ENCODE measurements at places on chromosomes 3 and 15.
A peak's percentile ranks its signal among the peaks of the same experiment; 100 is the strongest.

- no peak for DNase-seq
These were observed 524.4 kb downstream of the NSUN3 start for GRCh38 chr3:94587291-94587690.

- DNase-seq, result no peak
These were observed 541.2 kb downstream of the RBMS3 start for GRCh38 chr3:29822071-29822470.

- DNase-seq, result no peak
These were observed 77.1 kb downstream of the PDZRN3 start for GRCh38 chr3:73547427-73548248.

- no peak for DNase-seq
These were observed 895.0 kb downstream of the TBL1XR1 start for GRCh38 chr3:176302271-176302670.

DNA sequence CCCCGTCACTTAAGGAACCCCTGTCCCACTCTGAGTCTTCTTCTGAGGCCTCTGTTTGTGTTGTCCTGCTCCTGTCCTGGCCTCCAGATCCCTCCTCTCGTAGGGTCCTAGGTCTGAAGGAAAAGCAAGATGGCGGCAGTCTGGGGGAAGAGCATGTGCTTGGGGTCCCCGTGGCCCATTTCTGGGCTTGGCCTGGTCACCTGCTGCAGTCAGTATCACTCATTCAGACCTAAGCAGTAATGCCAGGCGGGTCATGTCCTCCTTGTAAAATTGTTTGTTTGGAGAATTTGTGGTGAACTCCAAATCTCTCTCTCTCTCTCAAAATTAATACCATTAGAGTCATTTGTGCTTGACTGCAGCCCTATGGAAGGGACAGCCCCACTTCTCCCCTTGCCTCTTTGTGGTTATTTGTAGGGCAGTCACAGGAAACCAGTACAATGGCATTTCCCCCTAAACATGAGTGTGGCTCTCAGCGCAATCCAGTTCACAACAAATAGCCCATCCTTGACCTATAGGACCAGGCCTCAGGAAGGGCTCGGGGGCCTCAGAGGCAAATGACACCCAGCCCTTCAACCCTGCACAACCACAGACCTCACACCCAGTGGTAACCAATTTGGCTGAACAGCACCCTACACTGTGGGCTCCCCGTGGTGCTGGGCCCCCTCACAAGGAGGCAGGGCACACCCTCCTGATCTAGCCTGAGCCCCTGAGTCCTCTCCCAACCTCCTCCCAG, 173.5 kb downstream of the OR4M2 start:
- no peak for DNase-seq

GRCh38 chr3:41502023-41502422, 302.7 kb downstream of the CTNNB1 start:
- no peak for DNase-seq

GRCh38 chr15:71219645-71220044, 104.4 kb downstream of the THSD4 start:
- no peak for DNase-seq

- DNase-seq, result peak; percentile 70
These were observed 604 bp downstream of the LTK start for GRCh38 chr15:41512940-41513505.

GRCh38 chr15:68843425-68844311, 23.0 kb upstream of the ANP32A start:
- peak; percentile 69 for DNase-seq

DNA sequence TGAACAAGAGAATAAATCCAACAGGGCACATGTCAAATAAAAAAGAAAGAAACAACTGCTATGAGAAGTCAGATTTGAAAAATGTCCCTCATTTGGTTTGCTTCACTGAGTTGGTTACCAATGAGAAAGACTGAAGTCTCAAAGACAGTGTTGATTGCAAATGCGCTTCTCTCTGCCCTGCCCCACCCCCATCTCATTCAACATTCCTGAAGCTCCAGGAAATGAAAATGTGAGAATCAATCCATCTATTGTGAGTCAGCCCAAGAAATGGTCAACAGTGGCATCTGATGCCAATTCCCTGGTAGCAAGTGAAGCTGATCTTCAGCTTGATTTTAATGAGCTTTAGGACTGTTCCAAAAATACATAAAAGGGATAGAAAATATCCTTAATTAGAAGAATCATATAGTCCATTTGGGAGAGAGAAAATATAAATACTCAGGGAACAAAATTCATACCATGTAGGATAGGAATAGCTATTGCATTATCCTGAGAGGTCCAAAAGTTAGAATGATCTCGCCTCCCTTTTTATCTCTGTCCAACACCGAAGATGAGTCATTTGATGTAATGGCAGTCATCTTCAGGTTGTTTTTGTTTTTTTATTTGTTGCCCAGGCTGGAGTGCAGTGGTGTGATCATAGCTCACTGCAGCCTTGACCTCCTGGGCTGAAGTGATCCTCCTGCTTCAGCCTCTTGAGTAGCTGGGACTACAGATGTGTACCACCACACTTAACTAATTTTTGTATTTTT, 200.3 kb upstream of the UMPS start:
- DNase-seq, result no peak

- no peak for DNase-seq
These were observed 295.6 kb downstream of the LRTM1 start for GRCh38 chr3:54632326-54632665.

- DNase-seq, result peak; percentile 26
These were observed 42.0 kb upstream of the ATP2B2 start for GRCh38 chr3:10547413-10547812.

DNA sequence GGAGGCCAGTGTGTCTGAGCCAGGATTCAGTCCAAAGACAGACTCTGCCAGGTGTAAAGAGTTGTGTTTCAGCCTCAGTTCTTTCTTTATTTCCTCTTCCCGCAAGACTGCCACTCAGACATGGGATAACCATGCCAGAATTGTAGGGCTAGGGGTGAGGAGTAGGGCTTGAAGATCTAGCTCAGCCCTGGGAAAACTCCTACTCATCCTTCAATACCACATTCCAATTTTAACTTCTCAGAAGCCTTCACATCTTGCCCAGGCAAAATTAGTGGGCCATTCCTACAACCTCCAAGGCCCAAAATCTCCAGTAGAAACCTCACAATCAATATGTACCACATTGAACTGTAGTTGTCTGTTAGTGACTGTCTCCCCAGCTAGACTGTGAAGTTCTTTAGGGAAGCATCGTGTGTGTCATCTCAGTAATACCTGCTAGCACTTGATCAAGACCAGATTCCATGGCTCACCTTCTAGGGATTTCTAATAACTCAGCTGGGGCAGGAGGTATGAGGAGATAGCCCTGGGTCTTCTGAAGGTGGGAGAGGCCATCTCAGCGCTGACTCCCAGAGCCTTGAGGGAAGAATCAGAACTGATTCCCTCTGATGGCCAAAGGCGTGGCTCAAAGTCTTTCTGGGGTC, 19.7 kb downstream of the HRH1 start:
- no peak for DNase-seq

DNA sequence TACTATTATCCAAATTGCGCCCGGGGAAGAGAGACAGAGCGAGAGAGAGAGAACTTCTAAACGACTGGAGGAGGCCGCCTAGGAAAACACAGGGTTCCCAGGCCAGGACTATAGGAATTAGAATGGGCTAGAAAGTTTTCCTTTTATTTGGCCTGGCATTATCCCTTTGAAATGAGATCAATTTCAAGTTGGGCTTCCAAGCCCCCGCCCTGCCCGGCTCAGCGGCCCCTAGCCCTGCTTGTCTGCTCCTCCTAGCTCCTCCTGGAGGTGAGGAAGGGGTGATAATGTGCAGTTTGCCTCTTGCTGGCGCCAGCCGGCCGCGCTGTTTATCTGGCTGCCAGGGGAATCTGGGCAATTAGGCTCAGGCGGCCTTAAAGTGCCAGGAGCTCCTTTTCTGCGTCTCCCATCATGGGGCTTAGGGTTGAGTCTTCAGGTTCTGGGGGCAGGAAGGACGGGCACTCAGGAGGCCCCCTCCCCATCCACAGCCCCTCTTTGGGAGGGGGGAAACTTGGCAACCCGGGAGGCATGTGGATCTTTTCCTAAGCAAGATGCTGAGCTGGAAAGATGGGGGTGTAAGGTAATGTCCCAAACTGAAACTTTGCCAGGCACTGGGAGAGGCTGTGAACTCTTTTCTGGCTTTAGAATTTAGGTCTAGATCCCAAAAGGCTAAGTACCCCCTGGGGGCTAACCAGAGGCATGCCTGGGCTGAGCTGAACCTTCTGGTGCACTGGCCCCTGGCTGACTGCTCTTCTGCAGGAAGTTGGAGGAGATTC, 5.5 kb downstream of the SMAD6 start:
- DNase-seq, result no peak

DNA sequence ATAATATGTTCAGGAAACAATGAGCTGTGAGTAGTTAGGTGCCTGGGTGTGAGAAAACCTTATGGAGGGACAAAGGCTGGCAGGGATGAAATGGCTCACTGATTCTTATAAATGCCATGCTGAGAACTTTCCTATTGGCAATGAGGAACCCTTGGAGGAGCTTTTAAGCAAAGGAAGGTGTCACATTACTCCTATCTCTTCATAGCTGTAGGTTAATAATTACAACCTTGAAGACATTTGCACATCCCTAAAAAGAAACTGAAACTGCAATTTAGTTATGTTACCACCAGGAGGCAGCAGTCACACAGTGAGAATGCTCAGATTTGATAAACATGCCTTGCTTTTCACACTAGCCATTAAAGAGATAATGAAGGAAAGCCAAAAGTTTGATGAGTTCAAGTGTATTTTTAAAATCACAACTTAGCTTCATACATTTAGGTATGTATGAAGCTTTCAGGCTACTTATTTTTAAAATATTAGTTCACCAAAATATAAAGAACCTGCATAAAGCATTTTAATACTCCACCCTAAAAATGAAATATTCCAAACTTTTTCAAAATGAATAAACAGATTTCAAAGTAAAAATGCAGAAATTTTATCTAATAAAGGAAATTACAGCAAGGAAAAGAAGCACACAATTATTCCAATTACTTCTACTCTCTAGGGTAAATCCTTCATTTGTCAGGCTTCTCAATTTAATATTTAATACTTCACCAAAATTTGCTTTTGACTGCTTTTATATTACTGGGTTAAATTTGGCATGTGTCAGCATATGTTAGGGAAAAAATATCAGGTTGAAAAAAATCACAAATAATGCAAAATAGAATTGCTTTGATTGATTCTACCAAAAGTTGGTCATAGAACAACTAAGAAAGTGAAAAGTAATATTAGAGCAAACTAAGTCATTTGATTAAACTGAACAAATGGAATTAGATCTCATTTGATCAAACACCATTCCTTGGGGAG, 136.9 kb upstream of the SLC2A2 start:
- no peak for DNase-seq

DNA sequence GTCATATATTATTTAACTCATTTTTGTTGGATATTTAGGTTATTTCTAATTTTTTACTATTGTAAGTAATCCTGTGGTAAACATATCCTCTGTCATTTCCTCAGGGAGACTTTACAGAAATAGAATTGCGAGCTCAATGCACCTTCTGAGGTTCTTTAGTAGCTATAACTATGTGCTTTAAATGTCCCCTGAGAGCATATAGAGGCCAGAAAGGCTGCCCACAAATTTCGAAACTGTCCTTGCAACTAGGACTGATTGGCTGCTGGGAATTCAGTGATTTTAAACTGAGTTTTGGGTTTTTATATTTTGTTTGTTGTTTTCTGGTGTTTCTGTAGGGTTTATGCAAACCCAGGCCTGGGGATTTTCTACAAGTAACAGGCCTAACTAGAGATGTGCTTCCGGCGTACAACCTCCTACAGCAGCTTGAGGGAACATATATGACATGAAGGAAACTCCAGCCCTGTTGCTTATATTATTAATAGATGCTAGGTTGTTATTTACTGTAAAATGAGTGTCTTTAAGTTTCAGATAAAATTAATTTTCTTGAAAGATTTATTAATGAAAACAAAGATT, 29.1 kb upstream of the P4HTM start:
- no peak for DNase-seq

DNA sequence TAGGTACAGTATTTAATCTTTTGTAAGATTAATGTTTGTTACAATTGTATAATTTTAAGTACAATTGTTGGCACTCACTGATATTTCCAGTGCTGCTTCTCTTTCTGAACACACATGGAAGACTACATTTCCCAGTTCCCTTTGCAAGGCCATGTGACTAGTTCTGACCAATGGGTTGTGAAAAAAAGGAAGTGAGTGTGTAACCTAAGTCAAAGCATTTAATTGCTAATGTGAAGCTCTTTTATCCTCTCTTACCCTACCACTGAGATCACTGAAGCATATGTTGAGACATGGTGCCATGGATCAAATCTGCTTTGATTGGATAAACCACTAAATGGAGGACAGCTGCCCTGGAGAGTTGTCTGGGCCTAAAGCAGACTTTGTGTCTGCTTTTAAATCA, 83.9 kb upstream of the PLXND1 start:
- no peak for DNase-seq

DNA sequence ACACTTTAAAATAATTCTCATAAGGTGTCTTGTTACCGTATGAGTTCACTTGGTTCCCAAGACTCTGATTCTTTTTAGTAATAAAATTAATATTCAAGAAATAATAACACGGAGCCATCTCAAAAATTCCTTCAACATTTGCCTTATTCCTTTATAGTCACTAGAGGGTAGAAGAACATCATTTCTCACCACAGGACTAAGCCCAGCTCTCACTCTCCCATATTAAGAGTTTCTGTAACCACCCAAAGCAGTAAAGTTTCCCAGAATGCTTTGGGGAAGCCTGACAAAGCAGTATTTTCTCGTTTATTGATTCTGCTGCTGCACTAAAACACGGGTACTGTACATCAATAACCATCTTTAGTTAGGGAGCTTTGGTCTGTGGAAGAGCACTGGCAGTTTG, 114.9 kb downstream of the MCTP2 start:
- DNase-seq, result no peak

GRCh38 chr3:72449551-72449950, 398.7 kb downstream of the SHQ1 start:
- DNase-seq, result no peak

DNA sequence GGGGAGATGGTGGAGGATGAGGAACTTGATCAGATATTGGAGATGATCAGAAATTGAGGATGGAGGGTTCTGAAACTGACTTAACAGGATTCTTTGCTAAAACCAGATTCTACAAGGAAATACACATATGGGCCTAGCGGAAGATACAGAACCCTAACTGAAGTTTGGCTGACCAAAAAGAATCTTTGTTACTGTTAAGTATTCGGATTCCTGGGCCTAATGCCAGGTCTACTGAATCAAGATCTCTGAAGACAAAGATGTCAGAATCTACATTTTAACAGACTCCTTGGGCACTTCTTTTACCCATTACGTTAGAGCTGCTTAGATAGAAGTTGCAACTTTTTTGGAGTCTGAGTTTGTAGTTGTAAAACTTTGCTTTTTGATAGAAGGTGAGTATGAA, 137.7 kb downstream of the FNDC3B start:
- no peak for DNase-seq

GRCh38 chr3:96478496-96478895, 335.9 kb upstream of the EPHA6 start:
- no peak for DNase-seq

DNA sequence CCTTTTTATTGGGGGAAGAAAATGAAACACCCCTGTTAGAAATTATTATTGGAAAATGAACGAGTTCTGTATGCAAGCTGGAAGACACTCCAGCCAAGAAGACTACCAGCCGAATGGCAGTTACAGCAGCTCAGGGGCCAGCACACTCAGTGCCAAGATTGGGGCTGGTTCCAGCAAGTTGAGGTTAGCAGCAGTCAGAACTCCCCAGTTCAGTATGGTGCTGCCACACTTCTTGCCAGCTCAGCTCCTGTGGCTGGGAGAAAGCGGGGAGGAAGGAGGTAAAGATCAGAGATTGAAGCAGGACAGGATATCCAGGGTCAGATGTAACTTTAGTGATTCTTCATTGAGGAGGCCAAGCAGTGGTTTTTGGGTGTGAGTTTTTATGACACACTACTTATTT, 280.2 kb upstream of the NR2E3 start:
- no peak for DNase-seq
